Effector memory CD8-positive, alpha-beta T cell (primary cell): ENCODE measurements at places on chromosomes 4 and X.
A peak's percentile ranks its signal among the peaks of the same experiment; 100 is the strongest.

DNA sequence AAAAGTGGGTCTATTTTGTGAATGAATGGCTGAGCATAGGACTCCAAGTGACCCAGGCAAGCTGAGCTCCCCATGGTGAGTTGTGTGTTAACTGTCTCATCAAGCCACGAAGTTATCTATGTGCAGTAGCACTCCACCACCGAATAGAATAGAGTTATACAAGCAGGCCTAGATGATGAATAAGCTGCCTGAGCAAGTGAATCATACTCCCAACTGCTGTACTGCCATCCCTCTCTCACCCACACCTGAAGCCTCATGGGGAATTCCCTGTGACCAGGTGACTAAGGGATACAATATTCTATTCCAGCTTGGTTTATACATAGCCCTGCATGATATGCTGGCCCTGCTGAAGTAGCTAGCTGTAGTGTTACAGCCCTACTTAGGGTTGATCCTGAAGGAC lies 38.7 kb downstream of the KDM5C start:
- H3K4me1 ChIP-seq: peaks cover 3% of the 10 kb centered on the region
- peaks cover 9% of the 10 kb centered on the region for H3K36me3 ChIP-seq
- no peaks in the 10 kb centered on the region for H3K27me3 ChIP-seq
- DNase-seq: no peak

DNA sequence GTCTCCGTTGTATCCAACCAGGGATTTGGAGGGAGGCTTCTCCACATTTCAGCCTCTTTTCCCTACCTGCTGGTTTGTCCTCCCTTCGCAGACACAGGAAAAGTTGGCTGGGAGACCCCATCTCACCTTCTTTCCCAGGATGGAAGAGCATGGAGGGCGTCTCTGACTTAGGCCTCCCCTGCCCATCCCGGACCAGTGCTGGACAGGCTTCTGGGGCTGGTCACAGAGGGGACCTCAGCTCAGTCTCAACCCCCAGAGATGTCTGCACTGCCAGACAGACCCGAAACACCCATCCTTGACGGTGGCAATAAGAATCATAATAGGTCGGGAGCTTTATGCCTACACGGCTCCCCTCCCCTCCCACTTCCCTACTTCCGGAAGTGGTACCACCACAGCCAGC lies 1.6 kb downstream of the WFS1 start:
- no peak overlapping the region for H3K27ac ChIP-seq
- H3K4me1 ChIP-seq: peaks cover 27% of the 10 kb centered on the region
- H3K36me3 ChIP-seq: peaks cover 9% of the 10 kb centered on the region
- peaks cover 9% of the 10 kb centered on the region for H3K27me3 ChIP-seq

GRCh38 chrX:130340271-130340670 lies 552 bp downstream of the SLC25A14 start:
- peak overlapping the region; percentile 96 for H3K4me3 ChIP-seq
- H3K27ac ChIP-seq: peak overlapping the region; percentile 91
- no peaks in the 10 kb centered on the region for H3K27me3 ChIP-seq
- peaks cover 21% of the 10 kb centered on the region for H3K4me1 ChIP-seq
- H3K36me3 ChIP-seq: peaks cover 6% of the 10 kb centered on the region

DNA sequence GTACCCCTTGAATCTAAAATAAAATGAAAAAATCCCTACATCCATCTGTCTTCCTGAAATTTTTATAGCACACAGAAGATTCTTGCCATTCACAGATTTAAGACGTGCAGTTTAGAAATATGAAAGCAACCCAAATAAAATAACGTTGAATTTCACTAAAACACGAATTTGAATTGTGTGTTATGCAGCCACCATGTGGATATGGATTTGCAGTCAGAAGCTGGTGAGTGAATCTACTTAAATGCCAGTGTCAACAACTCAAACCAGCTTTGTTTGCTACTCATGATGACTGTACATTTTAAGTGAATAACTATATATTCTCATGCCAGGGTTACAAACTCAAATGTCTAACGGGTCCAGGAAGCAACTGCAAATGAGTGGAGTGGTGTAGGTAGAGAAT lies 173.0 kb upstream of the HAND2 start:
- H3K27ac ChIP-seq: no peak overlapping the region
- no peaks in the 10 kb centered on the region for H3K36me3 ChIP-seq
- no peak for DNase-seq
- H3K4me3 ChIP-seq: no peak overlapping the region
- H3K4me1 ChIP-seq: no peaks in the 10 kb centered on the region
- H3K27me3 ChIP-seq: no peaks in the 10 kb centered on the region

- H3K36me3 ChIP-seq: no peaks in the 10 kb centered on the region
- H3K4me1 ChIP-seq: no peaks in the 10 kb centered on the region
- DNase-seq: no peak
- H3K27ac ChIP-seq: no peak overlapping the region
- peaks cover 41% of the 10 kb centered on the region for H3K27me3 ChIP-seq
- H3K4me3 ChIP-seq: no peak overlapping the region
Observed at GRCh38 chr4:37447886-37448285, 203.3 kb downstream of the NWD2 start.

DNA sequence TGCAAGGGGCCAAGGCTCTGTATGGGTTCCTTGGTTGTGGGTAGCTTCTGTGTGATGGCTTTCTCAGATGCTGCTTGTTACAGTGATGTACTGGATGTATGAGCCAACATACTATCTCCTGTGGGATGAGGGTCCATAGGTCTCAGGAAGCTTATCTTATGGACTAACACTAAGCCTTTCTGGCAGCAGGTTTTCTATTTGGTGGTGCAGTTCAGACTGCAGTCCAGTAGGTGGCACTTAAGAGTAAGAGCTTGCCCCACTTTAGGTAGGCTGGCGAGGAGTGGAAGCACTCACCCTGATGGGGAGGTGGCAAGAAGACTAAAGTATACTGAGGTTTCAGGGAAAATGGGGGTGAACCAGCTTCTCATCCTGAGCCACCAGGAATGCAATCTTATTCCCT lies 306.7 kb upstream of the MAOA start:
- H3K4me1 ChIP-seq: no peaks in the 10 kb centered on the region
- H3K27me3 ChIP-seq: no peaks in the 10 kb centered on the region
- DNase-seq: peak; percentile 12
- H3K4me3 ChIP-seq: no peak overlapping the region
- peak overlapping the region; percentile 6 for H3K27ac ChIP-seq

- no peak overlapping the region for H3K27ac ChIP-seq
- H3K27me3 ChIP-seq: no peaks in the 10 kb centered on the region
- DNase-seq: no peak
- no peak overlapping the region for H3K4me3 ChIP-seq
- no peaks in the 10 kb centered on the region for H3K4me1 ChIP-seq
Observed at GRCh38 chrX:9612146-9612505, 147.3 kb downstream of the TBL1X start.

DNA sequence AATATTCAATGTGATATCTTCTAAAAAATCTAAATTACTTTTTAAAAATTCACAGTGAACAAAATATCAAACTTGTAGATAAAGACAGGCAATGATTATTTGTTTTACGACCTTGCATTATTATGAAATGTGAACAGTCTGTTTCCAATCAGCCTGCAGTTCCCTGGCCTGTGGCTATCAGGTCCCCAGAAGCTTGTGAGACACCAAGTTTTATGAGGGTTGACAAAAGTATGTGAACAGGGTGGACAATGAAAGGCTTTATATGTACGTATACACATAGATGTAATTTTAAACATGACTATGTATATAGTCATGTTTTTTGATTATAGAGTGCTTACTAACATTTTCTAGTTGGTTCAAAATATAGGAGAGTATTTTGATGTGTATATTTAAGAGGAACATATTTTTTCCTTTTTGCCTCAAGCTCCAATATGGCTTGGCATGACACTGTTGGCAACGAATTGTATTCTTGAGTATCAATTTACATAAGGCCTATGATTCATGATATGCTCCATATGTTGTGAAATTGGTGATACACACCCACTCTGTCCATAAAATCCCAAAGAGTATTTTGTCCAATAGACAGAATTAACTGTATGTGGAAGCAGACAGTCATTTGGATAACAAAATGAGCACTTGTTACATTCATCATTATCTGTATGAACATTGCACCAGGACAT lies 55.7 kb downstream of the BTC start:
- H3K4me3 ChIP-seq: no peak overlapping the region
- H3K36me3 ChIP-seq: no peaks in the 10 kb centered on the region
- no peaks in the 10 kb centered on the region for H3K4me1 ChIP-seq
- DNase-seq: no peak
- no peaks in the 10 kb centered on the region for H3K27me3 ChIP-seq

DNA sequence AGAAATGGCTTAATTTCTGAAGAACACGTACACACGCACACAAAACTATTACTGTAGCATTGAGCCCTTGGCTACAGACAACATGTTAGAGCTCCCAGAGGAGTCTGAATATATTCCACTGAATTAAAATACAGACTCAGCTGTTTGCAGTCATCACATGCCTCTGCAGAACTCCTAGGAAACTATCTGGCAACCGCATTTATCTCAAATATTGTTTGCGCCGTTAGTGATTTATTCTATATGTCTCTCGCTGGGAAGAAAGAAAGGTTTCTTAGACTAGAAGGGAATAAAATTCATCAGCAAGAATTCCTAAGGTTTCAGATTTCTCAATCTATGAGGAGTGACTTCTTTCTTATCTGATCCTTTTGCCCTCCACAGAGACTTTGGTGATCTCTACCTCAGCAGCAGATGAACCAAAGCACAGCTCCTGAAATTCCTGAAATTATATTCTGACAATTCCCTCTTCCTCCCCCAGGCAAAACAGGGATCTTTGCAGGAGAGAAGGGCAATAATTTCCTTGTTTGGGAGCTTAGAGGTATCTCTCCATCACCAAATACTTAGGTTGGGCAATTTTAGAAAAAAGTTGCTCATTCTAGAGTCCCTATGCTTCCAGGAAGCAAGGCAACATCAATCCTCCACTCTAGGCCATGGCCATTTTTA lies 199.2 kb downstream of the APBB2 start:
- DNase-seq: no peak
- H3K27ac ChIP-seq: no peak overlapping the region
- H3K27me3 ChIP-seq: no peaks in the 10 kb centered on the region
- no peaks in the 10 kb centered on the region for H3K36me3 ChIP-seq

GRCh38 chrX:16646366-16647138 lies 3.4 kb upstream of the S100G start:
- peaks cover 5% of the 10 kb centered on the region for H3K36me3 ChIP-seq
- no peak overlapping the region for H3K27ac ChIP-seq
- DNase-seq: no peak

- no peaks in the 10 kb centered on the region for H3K36me3 ChIP-seq
- DNase-seq: no peak
Observed at GRCh38 chrX:23246001-23246400, 88.6 kb upstream of the PTCHD1 start.

DNA sequence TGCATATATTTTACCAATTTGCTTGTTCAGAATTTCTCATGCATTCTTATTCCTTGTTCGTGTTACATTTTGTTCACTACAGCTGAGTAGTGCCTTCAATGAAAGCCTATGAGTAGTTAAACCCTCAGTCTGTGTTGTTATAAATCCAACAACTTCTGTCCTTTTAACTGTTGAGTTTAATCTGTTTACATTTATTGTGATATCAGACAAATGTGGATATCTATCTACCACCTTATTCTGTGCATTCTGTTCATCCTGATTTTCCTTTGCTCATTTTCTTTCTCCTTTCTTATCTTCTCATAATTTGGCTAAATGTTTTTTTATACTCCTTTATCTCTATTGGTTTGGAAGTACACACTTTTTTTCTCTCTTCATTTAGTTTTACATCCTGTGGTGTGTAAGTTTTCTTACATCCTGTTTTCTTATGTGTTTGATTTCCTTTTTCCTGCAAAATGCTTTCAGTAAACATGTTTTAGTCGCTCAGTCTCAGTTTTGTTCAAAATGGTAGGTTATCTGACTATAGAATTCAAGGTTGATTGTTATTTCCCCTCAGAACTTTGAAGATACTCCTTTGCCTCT lies 54.2 kb downstream of the CASP6 start:
- peaks cover 5% of the 10 kb centered on the region for H3K36me3 ChIP-seq
- peak overlapping the region; percentile 19 for H3K4me3 ChIP-seq
- no peaks in the 10 kb centered on the region for H3K27me3 ChIP-seq
- peaks cover 36% of the 10 kb centered on the region for H3K4me1 ChIP-seq

DNA sequence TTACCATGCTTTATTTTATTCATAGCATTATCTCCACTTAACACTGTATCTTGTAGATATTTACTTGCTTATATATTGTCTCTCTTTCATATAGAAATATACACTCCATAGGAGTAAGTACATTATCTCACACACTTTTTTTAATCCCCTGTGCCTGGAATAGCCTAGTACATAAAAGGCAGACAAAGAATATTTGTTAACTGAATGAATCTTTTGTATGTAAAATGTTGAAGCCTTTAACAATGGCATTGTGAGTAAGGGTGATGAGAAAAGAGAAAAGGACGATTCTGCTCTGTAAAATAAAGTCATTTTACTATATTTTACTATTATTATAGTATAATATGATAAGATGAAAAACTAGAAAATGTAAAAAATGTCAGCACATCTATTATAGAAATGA lies 97.7 kb upstream of the PDHA2 start:
- H3K27ac ChIP-seq: no peak overlapping the region
- DNase-seq: no peak
- no peaks in the 10 kb centered on the region for H3K4me1 ChIP-seq
- H3K27me3 ChIP-seq: no peaks in the 10 kb centered on the region
- no peak overlapping the region for H3K4me3 ChIP-seq

- H3K4me3 ChIP-seq: no peak overlapping the region
- H3K27me3 ChIP-seq: no peaks in the 10 kb centered on the region
- DNase-seq: no peak
- no peaks in the 10 kb centered on the region for H3K36me3 ChIP-seq
- no peak overlapping the region for H3K27ac ChIP-seq
Observed at GRCh38 chr4:27685091-27685490, 824.5 kb downstream of the STIM2 start.

DNA sequence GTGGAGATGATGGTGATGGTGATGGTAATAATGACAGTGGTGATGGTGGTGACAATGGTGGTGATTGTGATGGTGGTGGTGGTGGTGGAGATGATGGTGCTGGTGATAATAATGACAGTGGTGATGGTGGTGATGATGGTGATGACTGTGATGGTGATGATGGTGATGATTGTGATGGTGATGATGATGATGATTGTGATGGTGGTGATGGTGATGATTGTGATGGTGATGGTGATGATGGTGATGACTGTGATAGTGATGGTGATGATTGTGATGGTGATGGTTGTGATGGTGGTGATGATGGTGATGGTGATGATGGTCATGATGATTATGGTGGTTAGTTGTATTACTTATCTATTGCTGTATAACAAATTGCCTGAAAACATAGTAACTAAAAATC lies 108.9 kb upstream of the NKX1-1 start:
- no peaks in the 10 kb centered on the region for H3K36me3 ChIP-seq
- no peaks in the 10 kb centered on the region for H3K4me1 ChIP-seq

GRCh38 chr4:37685823-37686372 lies 278 bp downstream of the RELL1 start:
- peak overlapping the region; percentile 81 for H3K4me3 ChIP-seq
- DNase-seq: peak; percentile 47
- H3K4me1 ChIP-seq: peaks cover 36% of the 10 kb centered on the region
- no peaks in the 10 kb centered on the region for H3K27me3 ChIP-seq
- peaks cover 35% of the 10 kb centered on the region for H3K36me3 ChIP-seq

- DNase-seq: no peak
- H3K36me3 ChIP-seq: no peaks in the 10 kb centered on the region
- no peaks in the 10 kb centered on the region for H3K27me3 ChIP-seq
- no peak overlapping the region for H3K27ac ChIP-seq
- no peaks in the 10 kb centered on the region for H3K4me1 ChIP-seq
Observed at GRCh38 chr4:19329077-19329476, 922.6 kb upstream of the SLIT2 start.

- no peak overlapping the region for H3K27ac ChIP-seq
- H3K4me1 ChIP-seq: peaks cover 7% of the 10 kb centered on the region
- no peaks in the 10 kb centered on the region for H3K36me3 ChIP-seq
Observed at GRCh38 chr4:113288257-113288656, 238.8 kb downstream of the ANK2 start.

GRCh38 chrX:3940000-3940610 lies 226.7 kb upstream of the PRKX start:
- no peaks in the 10 kb centered on the region for H3K4me1 ChIP-seq
- no peak overlapping the region for H3K4me3 ChIP-seq
- no peaks in the 10 kb centered on the region for H3K36me3 ChIP-seq
- no peak for DNase-seq
- no peak overlapping the region for H3K27ac ChIP-seq
- peaks cover 9% of the 10 kb centered on the region for H3K27me3 ChIP-seq
